ENCODE measurements at places on chromosomes 4 and X.

DNA sequence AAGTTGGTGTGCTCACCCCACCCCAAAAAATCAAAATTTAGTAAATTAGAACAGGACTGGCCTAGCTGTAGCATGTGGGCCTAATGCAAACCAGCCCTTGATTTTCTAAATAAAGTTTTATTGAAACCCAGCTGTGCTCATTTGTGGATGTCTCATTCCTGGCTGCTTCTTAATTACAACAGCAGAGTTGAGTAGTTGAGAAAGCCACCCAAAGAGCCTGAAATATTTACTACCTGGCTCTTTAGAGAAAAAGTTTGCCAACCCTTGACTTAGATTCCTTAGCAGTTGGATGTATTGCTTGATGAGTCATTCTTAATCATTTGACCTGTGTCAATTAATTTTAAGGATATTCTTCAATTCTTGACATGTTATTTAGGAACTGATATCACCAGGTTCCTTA is 168.3 kb upstream of the PUDP start:
- DNase-seq: no peak

DNA sequence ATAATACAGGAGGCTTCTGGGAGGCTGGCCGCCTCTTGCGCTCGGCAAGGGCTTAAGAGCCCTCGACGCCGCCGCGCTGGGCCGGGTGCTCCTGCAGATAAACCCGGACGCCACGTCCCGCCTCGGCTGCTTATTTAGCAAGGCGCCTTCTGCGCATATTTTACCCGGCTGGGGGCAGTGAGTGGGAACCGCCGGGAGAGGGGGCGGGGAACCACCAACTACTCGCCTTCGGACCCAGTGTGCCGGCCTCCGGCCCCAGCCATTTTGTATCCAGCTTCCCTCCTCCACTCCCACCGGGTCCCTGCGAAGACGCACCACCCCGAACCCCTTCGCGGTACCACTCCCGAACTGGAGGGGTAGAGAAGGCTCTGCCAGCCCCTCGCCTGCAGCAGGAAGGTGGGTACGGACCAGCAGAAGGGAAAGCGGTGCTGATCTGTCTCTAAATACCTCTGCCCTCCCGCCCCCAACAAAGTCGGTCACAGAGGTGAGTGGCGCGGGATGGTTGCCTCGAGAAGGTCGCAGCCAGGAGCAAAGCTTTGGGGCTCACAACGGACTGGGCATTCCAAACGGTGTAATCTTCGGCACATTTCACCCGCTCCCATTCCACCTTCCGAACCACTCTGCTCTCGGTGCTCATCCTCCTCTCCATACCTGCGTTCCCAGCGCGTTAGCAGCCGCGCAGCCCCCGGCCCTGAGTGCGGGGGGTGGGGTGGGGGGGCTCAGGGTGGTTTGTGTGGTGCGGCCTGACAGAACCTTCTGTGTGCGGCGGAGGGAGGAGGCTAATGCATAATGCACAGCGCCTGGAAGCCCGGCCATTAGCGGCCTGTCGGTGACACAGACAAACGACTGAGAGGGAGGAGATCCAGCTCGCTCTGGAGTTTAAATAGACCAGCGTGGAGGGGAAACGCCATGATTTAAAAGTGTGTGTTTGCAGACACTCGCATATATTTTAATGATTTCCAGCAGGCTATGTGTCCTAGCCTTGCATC is 4.9 kb upstream of the BCOR start:
- DNase-seq: no peak

DNA sequence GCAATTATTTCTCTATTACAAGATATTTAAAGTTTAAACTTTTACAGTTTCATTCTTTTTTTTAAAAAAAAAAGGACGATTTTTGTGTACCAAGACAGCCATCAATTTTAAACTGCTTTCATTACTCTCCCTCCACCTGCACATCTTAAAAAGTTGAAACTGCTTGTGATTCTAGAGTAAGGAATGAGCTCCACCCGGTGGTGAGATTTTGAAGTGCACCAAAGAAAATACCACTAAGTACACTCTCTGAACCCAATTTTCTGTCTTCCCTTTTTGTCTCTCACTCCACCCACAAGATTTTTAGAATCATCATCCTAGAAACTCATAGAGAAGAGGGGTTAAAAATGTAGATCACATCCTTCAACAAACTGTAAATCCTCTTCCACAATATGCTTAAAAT is 91.3 kb upstream of the WDR44 start:
- peak; percentile 33 for DNase-seq

DNA sequence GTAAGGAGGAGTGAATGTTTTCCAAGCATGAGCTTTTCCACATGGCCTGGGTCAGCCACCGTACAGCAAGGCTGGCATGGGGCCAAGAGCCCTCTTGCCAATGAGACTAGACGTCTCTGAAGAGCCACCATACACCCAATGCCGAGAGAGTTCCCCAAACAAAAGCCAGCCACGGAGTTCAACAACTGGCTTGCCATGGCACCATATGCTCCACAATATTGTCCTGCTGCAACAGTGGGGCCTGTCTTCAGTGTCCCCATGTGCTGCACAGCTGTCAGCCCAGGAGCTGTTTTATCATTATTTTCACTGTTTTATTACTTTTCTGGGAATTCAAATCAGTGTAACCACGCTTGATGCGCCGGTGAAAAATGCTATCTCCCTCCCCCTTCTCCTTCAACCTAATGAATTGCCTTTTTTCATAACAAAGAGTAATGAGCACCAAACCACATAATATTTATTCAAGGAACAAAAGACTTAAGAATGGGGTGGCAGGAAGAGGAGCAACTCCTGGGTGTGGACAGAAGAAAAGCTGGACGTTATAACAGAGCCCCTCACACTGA is 18.4 kb downstream of the MAML3 start:
- no peak for DNase-seq

- no peak for DNase-seq
Measured at GRCh38 chr4:68176500-68176899, 46.8 kb upstream of the TMPRSS11F start.

- DNase-seq: peak; percentile 57
Measured at GRCh38 chr4:36325499-36325898, 44.1 kb downstream of the DTHD1 start.

GRCh38 chr4:146336410-146336807 is 122.1 kb downstream of the REELD1 start:
- DNase-seq: no peak

DNA sequence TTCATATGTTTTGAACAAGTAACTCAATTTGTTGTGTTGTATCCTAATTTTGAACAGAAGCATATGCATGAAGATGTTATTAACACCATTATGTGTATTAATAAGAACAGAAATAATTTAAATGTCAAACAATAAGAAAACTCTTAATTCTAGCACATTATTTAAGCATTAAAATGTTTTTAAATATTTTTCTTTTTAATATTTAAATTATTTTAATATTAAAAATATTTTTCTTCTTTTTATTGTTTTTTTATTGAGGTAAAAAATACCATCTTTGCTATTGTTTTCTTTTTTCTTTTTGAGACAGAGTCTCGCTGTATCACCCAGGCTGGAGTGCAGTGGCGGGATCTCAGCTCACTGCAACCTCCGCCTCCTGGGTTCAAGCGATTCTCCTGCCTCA is 441.0 kb upstream of the GALNT7 start:
- DNase-seq: no peak

- no peak for DNase-seq
Measured at GRCh38 chrX:57519578-57520118, 72.2 kb upstream of the ZXDB start.

DNA sequence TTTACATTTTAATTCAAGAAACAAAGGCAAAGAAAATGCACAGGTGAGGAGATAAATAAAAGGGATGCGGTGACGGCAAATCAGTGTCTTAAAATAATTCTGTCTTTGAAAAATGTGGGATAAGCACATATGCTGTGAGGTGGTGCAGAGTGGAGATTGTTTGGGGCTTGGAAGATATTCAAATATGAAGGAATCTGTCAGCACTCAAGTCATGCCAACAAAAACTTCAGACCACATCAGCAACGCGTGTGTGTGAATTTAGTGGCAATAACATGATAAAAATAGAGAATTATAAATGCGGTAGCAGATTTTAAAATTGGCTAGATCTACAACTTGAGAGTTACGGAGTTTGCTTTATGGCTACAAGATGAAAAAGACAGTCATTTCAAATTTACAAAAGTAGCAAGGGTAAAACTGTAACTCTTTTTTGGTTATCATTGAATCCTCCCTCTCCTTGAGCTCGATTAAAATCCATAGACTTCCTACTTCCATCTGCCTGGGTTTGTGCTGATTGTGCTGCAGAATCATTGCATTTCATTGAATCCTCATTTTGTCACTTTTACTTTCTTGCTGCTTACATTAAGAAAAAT is 71.5 kb upstream of the VCX2 start:
- DNase-seq: no peak

DNA sequence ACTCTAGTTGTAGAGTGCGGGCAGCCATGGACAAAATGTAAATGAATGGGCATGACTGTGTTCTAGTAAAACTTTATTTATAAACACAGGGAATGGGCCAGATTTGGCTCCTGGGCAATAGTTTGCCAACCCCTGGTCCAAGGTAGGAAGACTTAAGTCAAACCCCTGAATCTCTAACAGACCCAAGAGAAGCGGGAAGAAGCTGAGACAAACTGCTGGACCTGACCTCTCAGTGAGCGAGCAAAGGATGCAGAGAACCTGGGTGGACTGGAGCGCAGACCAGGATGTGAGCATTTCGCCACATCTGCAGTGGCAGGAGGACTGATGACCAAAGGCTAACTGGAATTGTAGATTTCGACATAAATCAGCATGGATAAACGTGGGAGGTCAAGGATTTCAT is 201.6 kb downstream of the STIM2 start:
- DNase-seq: no peak

- no peak for DNase-seq
Measured at GRCh38 chr4:5894266-5894665, 1.4 kb upstream of the CRMP1 start.

- DNase-seq: peak; percentile 65
Measured at GRCh38 chrX:39491548-39492297, 606.0 kb downstream of the BCOR start.

GRCh38 chr4:145045180-145045579 is 52.8 kb downstream of the ANAPC10 start:
- DNase-seq: no peak

DNA sequence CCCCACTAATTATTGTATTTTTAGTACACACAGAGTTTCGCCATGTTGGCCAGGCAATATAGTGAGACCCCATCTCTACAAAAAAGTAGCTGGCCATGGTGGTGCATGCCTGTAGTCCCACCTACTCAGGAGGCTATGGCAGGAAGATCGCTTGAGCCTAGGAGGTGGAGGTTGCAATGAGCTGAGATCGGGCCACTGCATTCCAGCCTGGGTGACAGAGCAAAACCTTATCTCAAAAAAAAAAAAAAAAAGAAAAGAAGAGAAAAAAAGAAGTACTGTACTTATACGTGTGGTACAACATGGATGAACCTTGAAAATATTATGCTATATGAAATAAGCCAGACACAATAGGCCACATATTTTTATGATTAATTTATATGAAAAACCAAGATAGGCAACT is 9.9 kb upstream of the WDR45 start:
- no peak for DNase-seq

DNA sequence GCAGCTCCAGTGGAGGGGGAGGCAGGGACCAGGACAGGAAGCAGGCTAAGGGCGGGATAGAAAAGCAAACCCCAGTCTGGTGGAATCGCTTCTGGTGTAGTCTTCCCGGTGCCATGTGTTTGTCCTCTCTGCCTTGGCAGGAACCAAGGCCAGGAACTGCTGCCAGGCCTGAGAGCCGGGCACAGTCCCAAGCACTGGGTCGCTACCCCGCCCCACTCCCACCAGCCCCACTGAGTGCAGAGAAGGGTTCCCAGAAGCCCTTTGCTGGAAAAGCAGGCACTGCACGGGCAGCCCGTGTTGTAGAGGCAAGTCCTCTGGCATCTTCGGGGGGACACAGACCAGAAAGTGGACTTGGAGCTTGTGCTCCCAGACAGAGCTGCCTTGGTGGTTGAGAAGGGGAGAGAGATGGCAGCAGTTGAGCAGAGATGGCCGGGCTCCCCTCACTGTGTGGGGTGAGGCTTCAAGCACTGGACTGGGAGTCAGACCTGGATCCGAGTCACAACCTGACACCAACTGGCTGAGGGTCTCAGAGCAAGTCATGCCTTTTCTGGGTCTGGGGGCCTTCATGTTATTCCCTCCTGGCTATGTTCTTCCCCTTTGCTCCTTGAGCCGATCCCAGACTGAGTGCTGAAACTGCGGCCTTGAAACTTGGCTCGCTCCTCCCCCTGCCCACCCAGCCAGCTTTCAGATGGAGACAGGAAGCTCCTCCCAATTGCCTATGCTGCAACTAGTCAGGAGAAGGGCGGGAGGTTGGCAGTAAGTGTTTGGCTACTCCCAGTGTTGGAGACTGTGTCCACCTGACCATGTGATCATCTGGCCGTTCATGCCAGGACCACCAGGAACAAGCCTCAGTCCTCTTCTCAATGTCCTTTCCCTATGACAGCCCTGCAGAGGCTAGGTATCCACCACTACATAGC is 59.7 kb upstream of the MTM1 start:
- DNase-seq: no peak

DNA sequence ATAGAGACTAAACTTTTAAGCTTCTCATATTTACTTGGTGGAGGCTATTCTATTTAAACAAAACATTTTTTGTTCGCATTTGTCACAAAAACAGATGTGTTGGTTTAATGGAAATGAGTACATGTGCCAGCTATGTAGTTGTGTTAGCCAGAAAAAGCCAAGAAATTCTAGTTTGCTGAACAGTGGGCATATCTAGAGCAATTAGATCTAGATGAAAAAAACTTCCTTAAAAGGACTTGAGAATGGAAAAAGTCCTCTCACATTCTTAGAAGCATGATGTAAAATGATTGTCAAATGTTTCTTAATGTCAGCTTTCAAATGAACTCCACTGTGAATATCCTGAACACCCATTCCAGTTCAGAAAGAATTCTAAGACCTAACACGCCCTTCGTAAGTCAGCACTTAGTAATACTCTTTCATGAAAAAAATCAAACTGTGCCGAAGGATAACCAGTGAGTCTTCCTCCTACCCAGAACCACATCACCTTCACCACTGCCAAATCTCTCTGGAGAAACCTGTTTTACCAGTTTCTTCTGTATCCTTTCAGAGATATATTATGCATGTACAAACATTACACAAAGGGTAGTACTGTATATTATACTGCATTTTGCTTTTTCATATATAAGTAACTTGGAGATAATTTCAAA is 28.2 kb downstream of the PHKA1 start:
- DNase-seq: no peak

Data from CD4-positive, alpha-beta T cell treated with Interleukin-12 subunit alpha and Interleukin-12 subunit beta, for 1 hour (primary cell).